Fibroblast of lung (primary cell): ENCODE measurements at places on chromosomes 3 and 15.
A peak's percentile ranks its signal among the peaks of the same experiment; 100 is the strongest.

DNA sequence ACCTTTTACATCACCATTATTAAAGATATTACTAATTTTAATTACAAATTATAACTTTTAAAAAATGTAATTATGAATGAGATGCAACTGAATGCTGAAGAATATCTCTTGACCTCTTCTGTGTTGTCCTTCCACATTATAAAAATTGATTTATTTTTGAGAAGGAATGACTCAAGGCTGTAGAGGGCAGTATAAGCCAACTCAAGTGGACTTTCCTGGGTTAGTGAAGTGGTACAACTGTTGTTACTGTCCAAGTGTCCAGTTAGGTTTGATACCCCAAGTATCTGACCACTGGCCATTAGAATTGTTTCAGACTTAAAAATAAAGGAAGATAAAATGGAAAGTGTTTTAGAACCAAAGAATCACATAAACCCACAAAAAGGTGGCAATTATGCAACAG lies 51.9 kb downstream of the BBX start:
- DNase-seq = peak; percentile 68

DNA sequence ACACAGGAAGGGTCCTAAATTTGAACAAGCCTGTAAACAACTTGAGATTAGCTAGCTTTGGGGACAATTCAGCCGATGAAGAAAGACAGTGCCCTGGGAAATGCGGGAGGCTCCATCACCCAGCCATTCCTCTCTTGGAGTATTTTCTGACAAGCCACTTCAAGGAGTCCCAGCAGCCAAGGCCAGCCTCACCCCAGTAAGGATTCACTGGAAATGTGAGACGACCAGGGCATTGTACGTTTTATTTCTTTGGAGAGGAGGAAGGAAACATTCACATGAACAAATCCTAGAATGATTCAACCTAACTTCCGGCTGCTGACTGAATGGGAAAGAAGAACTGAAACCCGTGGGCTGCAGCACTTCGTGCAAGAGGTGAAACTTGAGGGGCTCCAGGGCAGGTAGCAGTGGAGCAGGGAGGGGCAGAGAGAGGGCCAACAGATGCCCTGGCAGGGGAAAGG lies 116.4 kb upstream of the ARHGEF3 start:
- no peak for DNase-seq

DNA sequence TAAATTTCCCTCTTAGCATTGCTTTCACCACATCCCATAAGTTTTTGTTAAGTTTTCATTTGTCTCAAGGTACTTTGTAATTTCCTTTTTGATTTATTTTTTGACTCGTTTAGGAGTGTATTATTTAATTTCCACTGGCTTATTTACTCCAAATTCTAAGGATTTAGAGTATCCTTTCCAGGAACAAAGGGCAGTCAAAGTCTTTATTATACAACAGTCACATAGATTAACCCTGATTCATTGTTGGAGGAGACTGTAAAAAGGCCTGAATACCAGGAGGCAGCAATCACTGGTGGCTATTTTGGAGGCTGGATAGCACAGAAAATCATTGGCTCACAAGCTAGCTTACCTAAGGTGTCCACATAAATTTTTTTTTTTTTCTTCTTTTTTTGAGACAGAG lies 39.9 kb downstream of the OIP5 start:
- peak; percentile 17 for DNase-seq

DNA sequence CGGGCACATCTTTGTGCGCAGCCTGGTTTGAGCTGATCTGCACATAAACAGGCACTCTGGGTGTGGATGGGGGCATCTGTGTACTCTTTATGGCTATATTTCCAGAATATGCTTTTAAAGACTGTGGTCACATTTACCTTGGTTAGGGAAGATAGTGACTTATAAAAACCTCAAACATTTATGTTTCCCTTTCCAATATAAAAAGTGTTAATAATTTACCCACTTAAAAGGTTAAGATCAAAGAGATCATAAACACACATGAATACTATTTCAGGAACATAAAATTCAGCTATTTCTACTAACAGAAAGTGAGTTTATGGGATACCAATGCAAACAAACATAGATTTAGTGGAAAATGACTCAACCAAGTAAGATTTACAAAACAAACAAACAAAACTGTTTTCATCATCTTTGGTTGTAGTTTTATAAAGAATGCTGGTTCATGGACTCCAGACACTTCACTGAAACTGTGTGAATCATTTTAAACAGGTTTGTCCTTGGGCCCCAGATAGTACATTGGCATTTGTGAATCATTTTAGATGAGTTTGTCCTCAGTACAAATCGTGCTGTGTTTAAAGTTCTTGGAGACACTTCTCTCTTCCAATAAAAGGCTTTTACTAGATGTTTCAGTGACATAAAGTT lies 253.5 kb upstream of the CTDSPL start:
- DNase-seq = peak; percentile 12

DNA sequence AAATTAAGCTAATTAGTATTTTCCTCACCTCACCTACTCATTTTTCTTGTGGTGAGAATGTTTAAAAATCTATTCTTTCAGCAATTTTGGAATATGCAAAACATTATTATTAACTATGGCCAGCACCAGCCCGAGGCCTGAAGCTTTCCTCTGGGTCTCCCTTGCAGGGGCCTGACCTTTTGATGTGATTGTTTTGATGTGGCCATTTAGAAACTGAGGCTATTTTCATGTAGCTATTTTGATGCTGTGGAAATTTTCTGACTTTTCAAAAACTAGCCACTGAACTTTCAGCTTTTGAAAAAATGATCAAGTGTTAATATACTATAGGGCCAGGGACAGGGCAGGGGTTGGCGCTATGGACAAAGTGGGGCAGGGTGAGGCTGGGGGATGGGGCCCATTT lies 8.2 kb upstream of the CCR9 start:
- DNase-seq = no peak

DNA sequence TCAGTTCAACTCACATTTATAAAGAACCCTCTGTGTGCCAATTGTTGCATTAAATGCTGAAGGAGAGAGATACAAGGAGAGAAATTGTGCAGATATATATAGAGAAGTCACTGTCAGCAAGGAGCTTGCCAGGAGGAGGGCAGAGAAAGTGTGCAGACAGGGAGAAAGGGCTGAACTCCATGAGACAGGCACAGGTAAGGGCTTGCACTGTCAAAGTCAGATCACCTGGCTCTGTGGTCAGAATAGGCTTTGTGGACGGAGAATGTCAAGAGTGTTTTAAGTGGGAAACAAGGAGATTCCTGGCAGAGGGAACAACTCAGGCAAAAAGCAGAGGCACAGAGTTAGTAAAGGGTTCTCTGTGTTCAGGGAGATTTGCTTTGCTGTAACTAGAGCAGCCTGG lies 303.0 kb upstream of the TPRG1 start:
- DNase-seq = no peak

GRCh38 chr15:39156166-39156565 lies 424.7 kb upstream of the THBS1 start:
- no peak for DNase-seq

DNA sequence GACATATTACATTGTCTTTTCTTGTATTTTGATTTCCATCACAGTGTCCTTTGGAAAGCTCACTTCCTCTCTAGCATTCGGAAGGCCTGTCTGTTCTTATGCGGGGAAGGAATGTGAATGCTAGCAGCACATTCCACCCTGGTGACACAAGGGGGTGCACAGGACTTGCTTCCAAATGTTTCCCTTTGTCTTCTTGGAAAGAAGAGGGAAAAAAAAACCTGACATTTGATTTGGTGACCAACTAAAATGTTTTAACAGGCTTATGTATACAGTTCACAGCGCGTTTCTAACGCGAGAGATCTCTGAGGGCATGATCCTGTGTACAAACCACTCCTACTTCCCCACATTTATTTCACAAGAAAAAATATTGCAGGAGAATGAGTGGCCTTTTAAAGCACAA lies 107.6 kb upstream of the FXR1 start:
- peak; percentile 49 for DNase-seq

DNA sequence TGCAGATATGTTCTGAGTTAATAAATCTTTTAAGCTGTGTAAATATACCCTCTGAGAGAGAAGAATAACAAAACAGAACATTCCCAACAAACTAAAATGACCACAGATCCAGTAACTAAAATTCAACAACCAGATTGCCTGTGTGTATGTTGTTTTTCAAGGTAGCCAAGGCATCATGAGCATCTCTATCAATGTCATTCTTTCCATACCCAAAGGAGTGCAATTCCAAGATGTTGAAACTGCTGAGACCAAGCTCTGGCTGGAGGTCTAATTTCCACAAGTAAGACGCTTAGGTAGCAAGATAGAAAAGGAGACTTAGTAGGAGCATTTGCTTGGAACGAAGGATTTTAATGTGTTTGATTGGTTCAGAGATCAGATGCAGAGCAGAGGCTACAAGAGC lies 276.3 kb downstream of the RBMS3 start:
- no peak for DNase-seq

- DNase-seq = no peak
Measured at GRCh38 chr3:177105623-177106022, 91.7 kb downstream of the TBL1XR1 start.

DNA sequence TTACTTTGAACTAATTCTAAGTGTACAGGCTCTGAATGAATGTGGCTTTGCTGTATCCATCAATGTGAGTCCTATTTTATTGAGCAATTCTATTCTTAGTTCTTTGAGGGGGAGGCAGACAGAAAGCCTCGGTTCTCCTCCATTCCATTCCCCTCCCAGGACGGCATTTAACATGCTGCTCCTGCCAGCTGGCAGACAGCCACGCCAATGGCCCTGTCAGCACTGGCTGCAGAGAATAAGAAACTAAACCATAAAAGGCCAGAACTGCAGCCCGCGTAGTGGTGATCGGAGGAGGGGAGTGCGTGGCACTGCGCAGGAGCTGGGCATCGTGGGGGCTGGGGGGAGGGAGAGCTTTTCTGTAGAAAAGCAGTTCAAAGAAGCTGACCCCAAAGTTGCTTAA lies 76.0 kb upstream of the HACD2 start:
- peak; percentile 100 for DNase-seq

- peak; percentile 56 for DNase-seq
Measured at GRCh38 chr3:130258532-130258952, 86.9 kb upstream of the COL6A5 start.

DNA sequence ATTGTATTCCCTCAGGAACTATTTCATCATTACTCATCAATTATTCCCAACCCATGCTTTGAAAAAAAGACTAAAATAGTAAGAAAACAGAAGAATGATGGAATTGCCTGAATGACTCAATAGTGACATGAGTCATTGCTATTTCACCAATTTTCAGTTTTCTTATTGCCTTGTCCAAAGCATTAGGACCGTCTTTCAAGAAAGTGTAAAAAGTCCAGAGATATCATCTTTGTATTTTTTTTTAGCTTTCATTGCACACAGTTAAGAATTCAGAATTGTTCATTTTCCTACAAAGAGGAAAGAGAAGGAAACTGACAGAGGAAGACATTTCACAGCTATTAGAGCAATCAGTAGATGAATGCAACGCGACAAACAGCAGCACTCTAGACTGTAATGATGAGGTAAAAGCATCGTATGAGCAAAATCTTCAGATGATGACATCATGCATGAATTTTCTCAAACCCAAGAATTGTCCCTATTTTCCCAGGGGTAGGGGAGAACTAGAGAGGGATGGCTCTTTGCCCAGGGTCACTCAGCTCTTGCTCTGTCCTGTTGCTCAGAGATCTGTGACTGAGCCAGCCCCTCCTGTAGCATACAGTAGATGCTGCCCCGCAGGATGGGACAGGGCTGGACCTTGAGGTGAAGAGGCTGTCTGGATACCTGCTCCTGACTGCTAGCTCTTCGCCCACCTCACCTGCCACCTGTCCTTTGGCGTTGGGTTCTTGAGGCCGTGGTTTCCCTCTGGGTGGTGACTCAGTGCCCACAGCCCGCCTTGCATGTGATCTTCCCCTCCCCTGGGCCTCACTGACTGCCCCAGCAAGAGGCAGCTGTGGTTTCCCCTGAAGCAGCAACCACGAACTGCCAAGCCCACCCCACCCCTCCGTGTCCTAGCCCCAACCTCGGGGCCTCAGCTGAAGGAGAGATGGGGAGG lies 84.8 kb downstream of the PPCDC start:
- peak; percentile 92 for DNase-seq
